Natural killer cell treated with Interleukin-12 subunit alpha and Interleukin-12 subunit beta and Interleukin-15 and Interleukin-18, amount 100 ng/mL, for 72 hours (primary cell): ENCODE measurements at places on chromosomes 7 and 10. TPM values are rescaled to one million over a fixed set of nuclear protein-coding genes. Genes with fewer than 3 reads are reported as not detected.

Gene GPR158
- total RNA-seq: not detected

Gene RPEL1
- total RNA-seq: not detected

Gene SRRM3
- not detected for total RNA-seq

Gene ANKRD16
- 4.1 TPM for total RNA-seq

Gene ANXA8L1
- total RNA-seq: not detected

Gene AKR1C1
- 1.0 TPM for total RNA-seq

GRCh38 chr10:121578965-121579364, 19.3 kb downstream of the FGFR2 start:
- no peak for DNase-seq

- DNase-seq: no peak
Observed at GRCh38 chr10:102859911-102860310, 5.9 kb downstream of the BORCS7 start.

- DNase-seq: no peak
Observed at GRCh38 chr10:93907059-93907458, 13.3 kb downstream of the SLC35G1 start.
